ENCODE measurements at places on chromosomes 12 and 14.

DNA sequence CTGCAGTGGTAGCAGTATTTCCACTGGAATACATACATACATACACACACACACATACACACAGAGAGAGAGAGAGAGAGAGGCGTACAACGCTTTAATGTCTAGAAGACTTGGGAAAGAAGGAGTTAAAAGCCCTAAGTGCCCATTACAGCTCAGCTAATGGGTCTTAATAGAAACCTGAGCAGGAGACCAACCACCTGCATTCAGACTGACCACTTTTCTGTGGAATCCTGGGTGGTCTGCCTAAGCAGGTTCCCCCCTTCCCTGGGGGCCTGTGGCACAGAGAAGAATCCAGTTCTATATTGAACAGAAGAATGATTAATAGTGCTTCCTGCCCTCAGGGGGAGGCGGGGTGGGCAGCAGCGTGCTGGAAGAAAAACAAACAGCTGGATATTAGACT lies 312.4 kb upstream of the PRKD1 start:
- DNase-seq, result no peak

- no peak for DNase-seq
Observed at GRCh38 chr14:93965287-93965821, 11.0 kb downstream of the ASB2 start.

- no peak for DNase-seq
Observed at GRCh38 chr14:58428118-58428683, 682 bp downstream of the KIAA0586 start.

- no peak for DNase-seq
Observed at GRCh38 chr14:72856530-72857266, 37.2 kb downstream of the DPF3 start.

GRCh38 chr14:19874842-19875241 lies at the start of gene OR4K2:
Gene OR4K2, plus strand, starts transcription at chr14:19875142. Its CDS starts 1,126 bp downstream, at chr14:19876268.
- no peak for DNase-seq

DNA sequence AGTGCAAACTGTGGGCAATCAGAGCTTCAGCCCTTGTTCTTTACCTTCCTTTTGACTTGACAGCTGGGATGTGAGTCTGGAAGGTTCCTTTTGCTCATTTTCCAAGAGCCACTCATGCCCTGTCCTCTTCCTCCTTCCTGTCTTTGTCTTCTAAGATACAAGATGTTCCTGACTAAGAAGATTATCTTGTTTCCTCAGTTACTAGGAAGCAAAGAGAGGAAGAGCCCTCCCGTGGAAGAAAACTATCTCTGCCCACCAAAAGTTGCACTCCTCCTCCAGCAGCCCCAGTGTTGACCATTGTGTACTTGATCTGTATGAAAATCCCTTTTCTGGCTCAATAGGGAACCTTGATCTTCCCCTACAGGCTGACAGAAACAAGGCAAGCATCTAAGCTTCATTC lies 138.0 kb downstream of the C12orf75 start:
- no peak for DNase-seq

- no peak for DNase-seq
Observed at GRCh38 chr12:71804505-71804904, 35.1 kb upstream of the TBC1D15 start.

GRCh38 chr14:23183479-23183878 lies at the start of gene SLC7A8:
Gene SLC7A8, minus strand, starts transcription at chr14:23183660. Its CDS starts 746 bp downstream, at chr14:23182914.
- no peak for DNase-seq

DNA sequence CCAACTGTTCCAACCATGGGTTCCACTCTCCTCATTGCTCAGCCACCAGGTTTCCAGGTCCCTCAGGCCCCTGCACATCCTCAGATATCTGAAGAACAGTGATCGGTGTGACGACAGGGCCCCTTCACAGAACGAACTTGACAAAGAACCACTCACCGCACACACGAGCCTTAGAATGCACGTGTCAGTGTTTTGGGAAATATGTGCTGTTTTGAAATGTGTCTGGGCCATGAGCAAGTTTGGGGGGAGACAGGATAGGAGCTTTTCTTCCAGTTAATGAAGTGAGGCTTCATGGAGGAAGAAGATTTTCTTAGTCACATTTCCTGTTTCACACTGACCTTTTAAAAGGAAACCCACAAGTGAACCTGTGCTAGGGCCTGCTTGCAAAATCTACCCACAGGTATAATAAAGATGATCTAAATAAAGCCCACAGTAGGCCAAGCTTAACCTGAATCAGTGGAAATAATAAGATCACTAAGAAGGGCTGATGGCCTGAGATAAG lies 58.6 kb downstream of the ZFP36L1 start:
- no peak for DNase-seq

DNA sequence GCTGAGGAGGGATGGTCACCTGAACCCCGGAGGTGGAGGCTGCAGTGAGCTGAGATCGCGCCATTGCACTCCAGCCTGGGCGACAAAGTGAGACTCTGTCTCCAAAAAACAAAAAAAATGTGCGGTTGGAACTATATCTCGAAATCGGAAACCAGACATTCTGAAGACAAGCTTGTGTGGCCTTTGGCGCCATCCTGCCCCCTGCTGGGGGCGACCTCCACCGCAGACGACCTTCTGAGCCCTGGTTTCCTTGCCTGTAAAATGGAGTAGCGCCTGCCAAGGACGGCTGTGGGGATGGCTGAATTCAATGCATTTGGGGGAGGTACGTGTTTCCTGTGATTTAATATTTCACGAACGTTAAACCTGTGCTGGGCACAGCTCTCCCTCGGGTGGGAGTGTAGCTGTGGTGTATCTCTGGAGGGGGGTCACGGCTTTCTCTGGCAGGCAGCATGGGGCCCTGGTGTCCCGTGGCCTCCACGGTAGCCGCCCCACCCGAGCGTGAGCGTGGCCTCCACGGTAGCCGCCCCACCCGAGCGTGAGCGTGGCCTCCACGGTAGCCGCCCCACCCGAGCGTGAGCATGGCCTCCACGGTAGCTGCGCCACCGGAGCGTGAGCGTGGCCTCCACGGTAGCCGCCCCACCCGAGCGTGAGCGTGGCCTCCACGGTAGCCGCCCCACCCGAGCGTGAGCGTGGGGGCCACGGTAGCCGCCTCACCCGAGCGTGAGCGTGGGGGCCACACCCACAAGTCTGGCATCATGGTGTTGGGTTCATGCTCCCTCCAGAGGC lies 55.3 kb downstream of the LRCOL1 start:
- DNase-seq, result no peak

DNA sequence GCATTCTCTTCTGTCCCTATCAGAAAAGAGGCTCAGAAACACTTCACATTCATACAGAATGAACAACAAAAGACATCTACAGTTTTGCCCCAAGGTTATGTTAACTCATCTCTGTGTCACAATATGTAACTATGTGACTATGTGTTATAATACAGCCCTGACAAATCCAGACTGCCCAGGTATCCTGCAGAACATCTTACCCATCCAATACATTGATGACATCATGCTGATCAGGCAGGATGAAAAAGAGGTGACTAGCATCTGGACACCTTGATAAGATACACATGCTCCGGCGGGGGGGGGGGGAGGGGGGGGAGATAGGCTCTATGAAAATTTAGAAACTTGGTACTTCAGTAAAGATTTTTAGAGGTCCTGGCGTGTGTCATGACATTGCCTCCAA lies 8.3 kb upstream of the GNS start:
- DNase-seq, result no peak

DNA sequence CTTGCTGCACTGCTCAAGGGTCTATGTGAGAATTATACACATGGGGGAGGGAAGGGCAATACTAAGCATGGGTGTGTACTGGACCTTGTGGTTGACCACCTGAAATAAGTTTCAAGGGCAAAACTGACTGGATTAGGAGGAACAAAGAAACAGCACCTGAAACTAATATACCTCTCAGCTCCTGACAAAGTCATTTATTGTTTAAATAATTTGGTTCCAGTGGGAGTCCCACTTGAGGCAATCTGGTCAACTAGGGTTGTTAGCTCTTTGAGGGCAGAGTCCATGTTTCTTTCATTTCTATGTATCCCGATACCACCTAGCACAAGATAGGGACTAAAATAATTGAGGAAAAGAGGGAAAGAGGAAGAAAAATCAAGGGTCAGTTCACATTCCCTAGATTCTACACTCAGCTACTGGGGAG lies 45.5 kb downstream of the STXBP6 start:
- DNase-seq, result no peak

- DNase-seq, result no peak
Observed at GRCh38 chr14:91258011-91258618, 13.6 kb upstream of the GPR68 start.

GRCh38 chr12:108117163-108117849 lies 11.8 kb upstream of the WSCD2 start:
- DNase-seq, result no peak

- no peak for DNase-seq
Observed at GRCh38 chr14:68284333-68284732, 464.8 kb downstream of the RAD51B start.

DNA sequence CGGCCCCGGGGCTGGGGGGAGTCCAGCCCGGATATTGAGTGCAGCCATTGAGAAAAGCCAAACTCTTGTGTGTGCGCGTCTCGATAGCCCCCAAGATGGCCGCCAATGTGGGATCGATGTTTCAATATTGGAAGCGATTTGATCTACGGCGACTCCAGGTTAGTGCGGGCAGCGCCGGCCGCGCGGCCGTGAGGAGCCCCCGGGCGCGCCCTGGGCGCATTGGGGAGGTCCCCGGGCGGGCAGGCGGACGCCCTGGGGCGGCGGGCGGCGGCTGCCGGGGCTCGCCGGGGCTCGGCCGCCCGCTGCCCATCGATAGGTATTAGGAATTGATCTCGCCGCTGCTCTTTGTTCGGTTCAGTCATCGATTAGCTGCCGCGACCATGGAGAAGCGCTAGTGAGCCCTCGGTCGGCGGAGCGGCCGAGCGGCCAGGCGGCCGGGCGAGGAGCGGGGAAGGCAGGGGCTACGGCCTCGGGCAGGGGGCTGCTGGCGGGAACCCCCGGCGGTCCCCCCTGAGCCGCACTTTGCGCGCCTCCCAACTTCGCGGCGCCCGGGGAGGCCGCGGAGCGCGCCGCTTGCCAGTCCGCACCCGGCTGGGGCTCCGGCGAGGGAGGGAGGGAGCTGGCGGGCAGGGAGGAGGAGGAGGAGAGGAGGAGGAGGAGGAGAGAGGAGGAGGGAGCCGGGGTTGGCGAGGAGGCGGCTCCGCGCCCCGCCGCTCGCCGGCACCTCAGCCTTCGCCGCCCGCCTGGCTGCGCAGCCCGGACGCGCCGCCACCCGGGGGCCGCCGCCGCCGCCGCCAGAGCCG lies 113.9 kb upstream of the MYL2 start:
- DNase-seq, result no peak

DNA sequence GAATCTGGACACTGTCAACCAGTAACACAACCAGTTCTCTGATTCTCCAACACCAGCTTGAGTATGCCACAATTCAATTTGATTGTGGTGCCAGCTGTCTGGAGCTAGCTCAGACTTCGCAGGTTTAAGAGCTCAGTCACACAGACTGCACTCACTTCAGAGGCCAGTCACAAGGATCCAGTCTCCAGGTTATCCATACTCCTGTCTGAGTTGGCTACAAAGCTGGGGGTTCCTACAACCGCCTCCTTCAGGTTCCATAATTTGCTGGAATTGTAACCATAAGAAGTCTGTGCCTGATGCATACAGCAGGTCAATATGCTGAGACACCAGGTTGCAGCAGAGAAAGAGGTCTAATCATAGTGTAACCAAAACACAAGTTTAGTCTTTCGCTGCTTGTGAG lies 70.5 kb upstream of the CPSF6 start:
- no peak for DNase-seq

GRCh38 chr12:96014943-96015599 lies 18.9 kb upstream of the HAL start:
- DNase-seq, result no peak

DNA sequence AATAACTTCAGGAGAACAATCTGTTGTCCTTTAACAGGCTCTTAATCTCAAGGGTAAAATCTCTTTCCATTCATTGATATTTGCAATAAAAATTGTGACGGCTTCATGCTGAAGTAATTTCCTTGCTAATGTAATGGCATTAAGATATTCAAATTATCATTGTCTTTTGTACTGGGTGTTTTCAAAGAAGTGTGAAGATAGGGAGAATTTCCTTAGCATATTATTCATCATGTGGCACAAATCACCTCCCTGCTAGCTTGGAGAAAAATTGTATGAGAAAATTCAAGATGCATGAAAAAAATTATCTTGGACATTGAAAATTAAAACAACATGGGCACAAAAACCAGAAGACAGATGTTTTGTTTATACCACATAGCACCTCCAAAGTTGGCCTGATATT lies 63.6 kb upstream of the ARID2 start:
- DNase-seq, result no peak

DNA sequence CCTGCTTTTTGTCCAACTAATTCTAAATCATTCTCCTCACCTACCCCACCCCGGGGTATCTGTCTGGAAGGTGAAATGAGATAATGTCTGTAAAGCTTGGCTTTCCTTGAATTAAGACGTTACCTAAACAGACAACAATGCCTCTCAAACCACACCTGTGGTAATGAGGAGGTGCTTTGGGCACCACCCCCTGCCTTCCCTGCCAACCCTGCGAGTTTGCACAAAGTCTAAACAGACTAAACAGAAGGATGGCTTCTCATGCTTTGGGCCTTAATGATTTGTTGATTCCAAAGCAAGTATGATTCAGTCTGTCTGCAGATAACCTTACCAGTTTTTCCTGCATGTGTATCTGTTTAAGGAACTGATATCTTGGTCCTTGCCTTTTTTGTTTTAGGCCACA lies 82.4 kb downstream of the ZFC3H1 start:
- DNase-seq, result no peak

DNA sequence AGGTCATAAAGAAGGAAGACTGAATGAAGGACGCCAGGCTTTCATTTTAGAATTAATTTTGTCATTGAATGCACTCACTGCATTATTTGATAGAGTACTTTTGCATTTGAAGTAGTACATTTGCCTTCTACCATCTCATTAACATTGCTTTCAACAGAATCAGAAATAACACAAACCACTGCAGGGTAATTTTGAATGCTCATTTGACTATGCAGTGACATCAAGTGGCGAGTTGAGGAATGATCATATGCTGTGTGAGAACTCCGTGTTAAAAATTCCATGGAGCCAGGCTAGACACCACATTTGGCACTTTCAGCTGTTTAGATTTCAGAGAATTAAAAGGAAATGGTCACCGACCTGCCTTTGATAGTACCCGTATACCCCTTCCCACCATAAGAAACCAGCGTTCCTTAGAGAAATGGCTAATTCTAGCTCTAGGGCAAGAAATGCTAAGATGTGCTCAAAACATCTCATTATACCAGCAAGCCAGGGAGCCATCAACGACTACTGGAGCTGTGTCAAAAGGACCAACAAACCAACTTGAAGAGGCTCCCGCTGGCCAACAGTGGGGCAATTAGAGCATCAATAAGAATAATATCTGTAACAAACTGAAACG lies 16.5 kb downstream of the HEBP1 start:
- DNase-seq, result no peak

GRCh38 chr14:96086032-96086431 lies 46.9 kb downstream of the C14orf132 start:
- DNase-seq, result no peak

DNA sequence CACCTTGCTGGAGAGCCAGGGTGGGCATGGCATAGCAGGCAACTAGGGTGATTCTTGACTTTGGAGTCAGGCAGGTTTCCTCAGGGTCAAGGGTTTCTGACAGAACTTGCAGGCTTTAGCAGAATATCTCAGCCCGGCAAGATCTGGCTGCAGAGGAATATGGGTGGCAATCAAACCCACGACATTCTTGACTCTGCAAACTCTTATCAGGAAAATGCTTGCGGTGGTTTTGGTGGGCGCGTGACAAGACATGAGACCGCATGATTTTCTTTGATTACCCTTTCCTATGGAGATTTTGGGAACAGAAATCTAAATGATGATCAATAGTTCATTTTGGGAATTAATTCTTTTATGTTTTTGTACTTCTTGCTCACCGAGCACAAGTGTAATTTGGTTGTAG lies 449.5 kb downstream of the VRK1 start:
- no peak for DNase-seq

GRCh38 chr12:96197503-96198272 lies 3.5 kb downstream of the ELK3 start:
- DNase-seq, result no peak

- DNase-seq, result no peak
Observed at GRCh38 chr14:37901978-37902377, 305.7 kb upstream of the SSTR1 start.
